Pulmonary artery endothelial cell (primary cell): ENCODE measurements at places on chromosomes 6 and 20.

DNA sequence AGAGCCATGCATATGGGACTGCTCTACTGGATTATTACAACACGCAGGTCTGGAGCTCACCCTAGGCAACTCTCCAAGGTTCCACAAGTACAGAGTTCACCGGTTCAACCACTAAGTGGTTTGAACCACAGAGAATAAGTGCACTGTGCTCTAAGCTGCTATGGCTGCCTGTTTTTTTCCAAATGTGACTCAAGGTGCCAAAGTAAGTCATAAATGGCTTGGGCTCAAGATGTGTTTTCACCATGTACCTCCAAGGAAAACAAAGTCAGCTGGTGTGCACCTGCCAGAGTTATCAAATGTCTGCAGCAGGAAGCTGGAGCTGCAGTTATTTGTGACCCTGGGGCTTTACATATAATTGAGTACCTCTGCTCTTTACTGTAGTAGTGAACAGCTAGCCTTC is 76.7 kb downstream of the PREP start:
- DNase-seq = no peak

DNA sequence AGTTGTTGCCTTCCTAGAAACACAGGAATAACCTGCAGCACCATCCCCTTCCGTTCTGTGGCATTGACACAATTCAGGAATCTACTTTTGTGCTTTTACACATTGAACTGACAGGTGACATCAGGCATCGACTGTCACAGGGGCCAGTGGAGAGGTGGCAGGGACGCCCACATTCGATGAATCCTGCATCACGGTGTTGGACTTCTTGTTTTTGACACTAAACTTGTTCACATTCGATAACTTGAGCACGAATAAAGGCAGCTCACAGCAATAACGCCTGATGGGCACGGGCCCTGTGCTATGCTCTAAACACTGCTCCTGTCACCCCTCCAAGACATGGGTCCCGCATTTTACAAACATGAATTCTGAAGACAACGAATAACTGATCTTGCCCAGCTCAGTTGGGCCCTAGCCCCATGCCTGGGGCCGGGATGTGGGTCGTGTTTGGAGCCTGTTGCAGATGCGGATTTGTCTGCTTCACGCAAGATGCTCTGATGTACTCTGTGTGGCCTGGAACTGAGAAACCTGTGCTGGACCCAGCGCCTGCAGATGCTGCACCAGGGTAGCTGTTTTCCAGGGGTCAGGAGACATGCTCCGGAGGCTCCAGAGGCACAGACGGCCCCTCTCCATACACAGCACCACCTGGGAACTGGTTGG is 75.7 kb downstream of the TTLL2 start:
- no peak for DNase-seq

DNA sequence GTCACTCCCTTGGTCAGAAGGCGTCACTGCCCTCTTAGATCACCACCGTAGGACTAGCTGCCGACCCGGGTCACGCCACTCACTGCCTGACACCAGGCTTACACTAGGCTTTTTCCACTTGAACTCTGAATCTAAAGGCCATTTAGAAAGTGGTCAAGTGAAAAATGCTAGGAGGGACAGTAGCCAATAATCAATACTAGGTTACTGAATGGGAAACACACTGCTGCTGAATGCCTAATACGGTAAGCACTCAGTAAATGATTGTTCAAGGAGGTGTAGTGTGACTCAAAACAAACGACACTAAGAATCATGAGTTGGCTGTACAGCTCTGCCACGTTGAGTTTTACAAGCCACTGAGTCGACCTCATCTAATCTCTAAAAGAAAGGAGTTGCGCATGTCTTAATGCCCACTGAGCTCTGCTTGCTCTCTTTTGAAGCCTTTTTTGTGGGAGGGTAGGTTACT is 760 bp upstream of the IBTK start:
- DNase-seq = no peak

DNA sequence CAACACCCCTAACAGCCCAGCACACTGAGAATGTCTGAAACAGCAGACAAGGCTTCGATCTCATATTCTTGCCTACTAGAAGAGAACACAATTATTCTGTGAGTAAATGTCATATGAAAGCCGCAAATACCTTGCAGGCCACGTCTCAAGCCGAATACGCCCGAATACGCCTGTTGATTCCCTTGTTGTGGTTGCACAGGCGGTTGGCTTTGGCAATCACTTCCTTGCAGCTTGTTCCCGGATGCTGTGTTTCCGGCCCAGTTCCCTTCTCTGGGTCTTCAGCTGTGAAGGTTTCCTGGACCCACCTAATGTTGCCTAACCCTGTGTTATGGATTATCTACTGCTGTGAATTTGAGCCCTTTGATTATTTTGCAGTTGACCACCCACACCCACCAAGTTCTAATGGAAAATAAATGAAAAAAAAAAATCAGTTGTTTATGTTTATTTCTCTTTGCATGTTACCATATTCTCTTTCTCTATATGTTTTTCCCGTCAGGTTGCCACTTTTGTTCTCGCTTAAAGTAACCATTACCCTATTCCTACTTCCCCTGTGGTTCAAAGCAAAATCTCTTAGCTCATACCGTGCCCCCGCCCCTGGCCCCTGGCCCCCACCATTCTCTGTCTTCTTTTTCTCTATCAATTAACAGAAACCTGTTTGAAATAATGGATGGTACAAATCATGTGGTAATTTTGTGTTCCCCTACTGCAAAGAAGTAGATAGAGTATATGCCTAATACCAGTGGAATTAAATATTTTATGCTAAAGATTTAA is 172.4 kb downstream of the ADGB start:
- DNase-seq = peak; percentile 24

GRCh38 chr20:43736588-43737158 is 9.9 kb upstream of the GTSF1L start:
- DNase-seq = no peak

- DNase-seq = no peak
Measured at GRCh38 chr6:27287751-27288135, 24.3 kb downstream of the POM121L2 start.

DNA sequence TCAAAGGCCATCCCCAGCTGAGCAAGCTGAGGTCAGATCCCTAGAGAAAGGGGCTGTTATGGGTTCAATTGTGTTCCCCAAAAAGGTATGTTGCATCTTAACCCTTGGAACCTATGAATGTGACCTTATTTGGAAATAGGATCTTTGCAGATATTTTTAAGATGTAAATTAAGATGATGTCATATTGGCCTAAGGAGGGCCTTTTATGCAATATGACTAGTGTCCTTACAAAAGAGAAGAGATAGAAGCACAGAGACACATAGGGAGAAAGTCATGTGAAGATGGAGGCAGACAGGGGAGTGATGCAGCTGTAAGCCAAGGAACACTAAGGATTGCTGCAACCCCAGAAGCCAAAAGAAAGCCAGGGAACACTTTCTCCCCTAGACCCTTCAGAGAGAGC is 144.3 kb upstream of the TAB2 start:
- no peak for DNase-seq

DNA sequence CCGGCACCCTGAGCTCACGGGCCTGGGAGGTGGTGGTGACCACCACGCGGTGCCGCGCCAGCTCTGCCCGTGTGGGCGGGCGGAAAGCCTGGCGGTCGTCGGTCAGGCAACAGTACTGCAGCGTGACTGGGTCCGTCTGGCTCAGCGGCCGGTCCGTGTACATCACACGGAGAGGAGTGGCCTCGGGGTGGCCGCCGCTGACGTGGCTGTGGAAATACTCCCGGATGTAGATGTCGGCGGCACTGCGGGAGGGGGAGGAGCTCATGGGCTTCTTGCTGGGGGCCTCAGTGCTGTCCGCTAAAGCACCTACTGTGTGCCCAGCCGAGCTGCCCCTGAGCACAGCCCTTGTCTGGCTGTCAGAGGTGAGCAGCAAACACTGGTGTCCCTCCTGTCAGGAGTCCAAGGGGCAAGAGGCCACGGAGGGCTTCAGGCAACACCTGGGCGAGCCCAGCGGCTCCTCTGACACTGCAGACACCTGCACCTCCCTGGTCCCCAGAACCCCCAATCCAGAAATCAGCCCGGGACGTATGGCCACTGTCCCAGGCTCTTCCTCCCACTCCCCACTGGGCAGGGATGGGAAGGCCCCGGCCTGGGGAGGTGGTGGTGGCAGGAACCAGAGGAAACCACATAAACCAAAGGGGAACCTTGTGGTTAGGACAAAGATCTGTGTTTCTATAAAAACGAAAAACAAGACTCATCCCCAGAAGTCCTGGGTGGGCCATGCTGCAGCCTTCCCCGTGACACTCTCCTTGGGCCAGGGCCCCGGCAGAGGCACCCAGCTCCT is 6.5 kb downstream of the HELZ2 start:
- DNase-seq = no peak

DNA sequence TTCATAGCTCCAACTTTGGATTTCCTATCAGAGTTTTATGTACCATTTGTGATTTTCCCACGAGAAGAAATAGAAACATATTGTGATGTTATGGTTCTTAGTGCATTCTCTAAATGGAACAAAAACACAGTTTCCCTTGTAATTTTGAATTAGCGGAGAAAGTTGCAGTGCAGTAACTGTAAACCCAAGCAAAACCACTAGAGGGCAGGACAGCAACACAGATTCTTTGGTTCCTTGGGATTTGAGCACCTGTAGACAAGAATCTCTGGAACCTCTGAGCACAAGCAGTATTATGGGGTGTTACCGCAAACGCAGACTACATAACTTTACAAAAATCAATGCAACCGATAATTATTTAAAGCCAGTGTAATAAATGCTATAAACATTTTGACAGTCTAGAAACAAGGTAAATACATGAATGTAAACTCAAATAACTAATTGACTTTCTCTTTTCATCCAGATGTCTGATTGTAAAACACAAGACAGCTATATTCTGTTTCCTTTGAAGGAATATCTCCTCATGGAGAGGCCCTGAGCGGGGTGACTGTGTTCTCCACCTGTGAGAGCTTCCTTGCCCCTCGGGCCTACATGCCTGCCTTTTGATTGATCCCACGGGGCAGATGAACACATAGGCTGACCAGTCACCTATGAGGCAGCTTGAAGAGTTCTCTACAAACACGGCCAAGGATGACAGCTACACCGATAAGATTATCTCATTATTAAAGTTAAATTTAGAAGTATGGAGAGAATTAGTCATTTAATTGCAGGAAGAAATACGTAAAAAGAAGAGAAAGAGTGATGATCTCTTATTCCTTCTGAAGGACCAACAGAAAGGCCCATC is 67.5 kb upstream of the COL21A1 start:
- DNase-seq = no peak

GRCh38 chr6:45541934-45542333 is 164.2 kb upstream of the SUPT3H start:
- no peak for DNase-seq

DNA sequence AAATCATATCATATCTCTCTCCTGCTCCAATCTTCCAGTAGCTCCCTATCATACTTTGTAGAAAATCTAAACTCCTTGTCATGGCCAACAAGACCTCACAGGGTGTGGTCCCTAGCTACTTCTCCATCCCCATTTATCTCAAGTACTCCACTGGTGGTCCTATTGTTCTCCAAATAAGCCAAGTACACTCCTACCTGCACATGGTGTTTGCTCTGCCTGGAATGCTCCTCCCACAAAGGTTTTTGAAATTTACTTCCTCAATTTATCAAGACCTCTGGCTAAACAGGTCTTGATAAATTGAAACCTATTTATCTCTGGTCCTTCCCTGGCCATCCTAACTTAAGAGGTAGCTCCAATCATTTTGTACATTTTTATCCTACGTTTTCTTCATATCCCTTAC is 12.1 kb downstream of the TMX4 start:
- no peak for DNase-seq

DNA sequence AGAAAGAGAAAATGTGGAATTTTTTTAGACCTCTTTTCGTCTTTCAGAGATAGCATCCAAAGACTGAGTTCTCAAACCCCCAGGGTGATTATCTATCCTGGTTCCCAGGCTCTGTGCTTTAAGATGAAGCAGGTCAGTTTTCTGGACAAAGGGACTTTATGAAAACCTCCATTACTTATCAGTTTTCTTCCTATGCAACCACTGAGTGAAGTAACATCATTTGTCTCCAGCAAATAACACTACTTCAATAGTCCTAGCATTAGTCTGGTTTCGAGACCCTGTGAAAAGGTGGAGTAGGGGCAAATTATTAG is 18.3 kb upstream of the HLA-DRB1 start:
- DNase-seq = no peak

DNA sequence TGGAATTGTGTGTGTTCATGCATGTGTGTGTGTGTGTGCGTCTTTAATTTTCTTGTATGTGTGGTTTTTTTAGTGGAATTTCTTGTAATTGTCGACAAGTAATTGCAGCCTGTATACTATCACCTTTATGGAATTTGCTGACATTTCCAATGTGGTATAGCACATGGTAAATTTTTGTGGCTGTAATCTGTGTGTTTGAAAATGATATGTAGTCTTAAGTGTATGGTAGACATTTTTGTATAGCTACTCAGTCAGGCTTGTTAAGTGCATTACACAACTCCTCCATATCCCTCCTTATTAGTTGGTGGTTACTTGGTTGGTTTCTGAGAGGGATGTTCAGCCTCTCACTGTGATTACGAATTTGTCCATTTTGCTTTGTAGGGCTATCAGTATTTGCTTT is 384.5 kb upstream of the HSF2 start:
- DNase-seq = no peak

GRCh38 chr6:144646093-144647056 is 361.2 kb downstream of the UTRN start:
- no peak for DNase-seq

DNA sequence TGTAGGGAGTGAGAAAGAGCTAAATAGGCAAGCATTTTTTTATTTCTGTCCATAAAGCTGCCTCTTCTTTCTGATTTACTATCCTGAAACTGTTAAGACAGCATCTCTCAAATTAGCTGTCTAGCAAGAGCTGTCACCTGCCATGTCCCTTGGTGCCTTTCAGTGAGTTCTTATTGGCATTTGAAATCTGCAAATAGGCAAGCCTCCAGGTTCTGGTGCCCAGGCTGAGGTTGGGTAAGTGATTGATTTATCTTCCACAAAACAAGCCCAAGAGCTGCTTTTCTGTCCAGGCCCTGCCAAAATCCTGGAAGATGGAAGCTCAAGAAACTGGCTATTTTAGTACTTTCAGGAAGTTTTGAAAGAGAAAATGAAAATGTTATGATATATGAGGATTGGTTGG is 22.4 kb downstream of the MANEA start:
- no peak for DNase-seq

GRCh38 chr6:24517659-24518543 is 23.1 kb downstream of the ALDH5A1 start:
- no peak for DNase-seq

- DNase-seq = no peak
Measured at GRCh38 chr6:140178520-140178919, 804.1 kb upstream of the CITED2 start.

- DNase-seq = no peak
Measured at GRCh38 chr6:61953851-61954250, 332.2 kb downstream of the KHDRBS2 start.

- DNase-seq = no peak
Measured at GRCh38 chr6:112639391-112639831, 292.3 kb downstream of the RFPL4B start.

GRCh38 chr20:33604084-33604990 is 57.8 kb upstream of the C20orf144 start:
- no peak for DNase-seq

- DNase-seq = no peak
Measured at GRCh38 chr6:79377047-79377446, 142.6 kb upstream of the HMGN3 start.

- no peak for DNase-seq
Measured at GRCh38 chr20:17504066-17504897, 26.9 kb downstream of the BFSP1 start.

- DNase-seq = no peak
Measured at GRCh38 chr6:225121-225721, 67.1 kb upstream of the DUSP22 start.

- DNase-seq = no peak
Measured at GRCh38 chr6:108690326-108691049, 129.8 kb downstream of the FOXO3 start.

- DNase-seq = no peak
Measured at GRCh38 chr6:130882370-130882769, 55.2 kb downstream of the SMLR1 start.
